ENCODE measurements at places on chromosomes 5 and 9.

GRCh38 chr9:17531642-17532254, 47.1 kb upstream of the SH3GL2 start:
- peak; percentile 57 for DNase-seq

DNA sequence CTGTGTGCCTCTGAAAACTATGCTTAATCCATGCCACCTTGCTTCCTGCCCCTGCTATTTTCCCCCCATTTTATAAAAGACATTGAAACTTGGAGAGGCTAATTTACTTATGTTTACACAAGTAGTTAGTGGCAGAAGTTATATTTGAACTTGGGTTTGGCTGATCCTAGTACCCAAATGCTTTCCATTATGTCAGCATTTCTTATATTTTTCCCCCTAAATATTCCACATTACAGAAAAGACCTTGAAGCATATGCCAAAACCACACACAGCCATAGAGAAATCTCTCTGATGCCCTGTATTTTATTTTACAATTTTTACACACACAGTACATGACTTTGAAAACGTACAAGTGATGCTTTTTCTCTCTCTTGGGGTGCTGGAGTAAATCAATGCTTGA, 11.2 kb downstream of the C1QTNF2 start:
- no peak for DNase-seq

- DNase-seq: no peak
These were observed 115.3 kb downstream of the VAV2 start for GRCh38 chr9:133876836-133877235.

GRCh38 chr9:79220666-79221065, 351.1 kb upstream of the TLE4 start:
- DNase-seq: no peak

GRCh38 chr5:34452170-34452828, 203.8 kb upstream of the RAI14 start:
- DNase-seq: peak; percentile 36

- peak; percentile 56 for DNase-seq
These were observed 52.3 kb downstream of the GGTA1 start for GRCh38 chr9:121447321-121447834.

DNA sequence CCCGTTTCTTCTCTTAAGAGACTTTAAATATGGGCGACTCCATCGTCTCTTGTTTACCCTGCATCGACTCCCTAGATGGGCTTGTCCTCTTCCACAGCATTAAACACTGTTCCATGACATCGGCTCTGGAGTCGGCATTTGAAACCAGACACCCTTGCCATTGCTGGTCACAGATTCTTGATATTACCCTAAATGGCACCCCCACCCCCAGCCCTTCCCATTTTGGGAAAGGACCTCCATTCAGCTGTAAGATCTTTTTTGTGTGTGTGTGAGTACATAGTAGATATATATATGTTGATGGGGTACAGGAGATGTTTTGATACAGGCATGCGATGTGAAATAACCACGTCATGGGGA, 51.1 kb upstream of the SH3PXD2B start:
- no peak for DNase-seq

DNA sequence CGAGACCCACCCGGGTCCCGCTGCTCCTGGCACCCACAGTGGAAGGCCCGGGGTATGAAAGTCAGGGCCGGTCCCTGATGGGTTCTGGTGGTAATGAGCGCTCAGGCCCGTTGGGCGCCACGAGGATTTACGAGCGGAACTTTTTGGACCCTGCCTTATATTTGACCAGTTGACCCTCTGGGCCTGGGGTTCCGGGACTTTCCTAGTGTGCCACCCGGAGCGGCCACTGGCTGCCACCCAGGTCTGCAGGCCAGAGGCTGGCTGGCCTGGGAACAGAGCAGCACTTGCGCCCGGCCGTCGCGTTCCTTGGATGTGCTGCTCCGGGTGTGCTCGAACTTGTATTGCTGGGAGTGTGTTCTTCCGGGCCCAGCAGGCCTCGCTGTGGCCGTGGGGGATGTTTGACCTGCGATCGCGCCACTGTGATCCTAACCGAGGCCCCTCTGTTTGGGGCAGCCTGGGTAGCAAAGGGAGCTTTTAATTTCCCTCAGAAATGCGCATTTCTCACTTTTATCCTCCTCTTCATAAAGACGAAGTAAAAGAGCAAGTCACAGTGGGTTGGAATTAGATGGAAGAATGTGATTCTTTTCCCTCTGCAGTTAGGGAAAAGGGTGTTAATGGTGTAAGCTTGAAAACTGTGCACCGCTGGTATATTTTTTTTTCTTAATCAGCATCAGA, 1.2 kb downstream of the F2RL1 start:
- DNase-seq: no peak

DNA sequence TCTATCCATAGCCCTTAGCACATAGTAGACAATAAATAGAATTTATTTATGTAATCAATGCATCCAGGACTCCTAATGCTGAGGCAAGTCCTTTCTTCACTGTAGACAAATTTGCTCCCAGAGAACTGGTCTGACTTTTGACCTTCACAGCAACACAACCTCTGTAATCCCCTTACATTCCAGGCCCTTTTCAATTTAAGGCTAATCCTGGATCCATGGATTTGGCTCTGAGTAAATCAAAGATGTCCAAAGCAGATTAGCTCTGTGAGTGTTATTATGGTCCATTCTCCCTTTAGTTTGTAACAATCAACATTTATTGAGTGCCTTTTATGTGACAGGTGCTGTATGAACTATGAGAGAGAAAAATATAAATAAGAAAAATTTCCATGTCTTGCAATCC, 27.4 kb upstream of the TMC1 start:
- no peak for DNase-seq

DNA sequence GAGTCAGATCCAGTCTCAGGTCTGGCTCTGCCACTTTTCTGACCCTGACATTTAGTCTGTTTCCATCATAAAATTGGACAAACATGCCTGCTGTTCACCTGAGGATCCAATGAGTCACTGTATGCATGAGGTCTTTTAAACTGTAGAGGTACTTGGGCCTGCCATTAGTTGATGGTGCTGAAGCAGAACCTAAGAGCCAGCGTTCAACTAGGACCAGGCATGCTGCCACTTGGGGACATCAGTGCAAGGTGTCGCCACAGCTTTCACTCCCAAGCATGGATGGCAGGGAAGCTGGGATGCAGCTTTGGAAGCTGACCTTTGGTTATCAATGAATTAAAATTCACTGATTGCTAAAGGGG, 37.1 kb downstream of the NEUROG1 start:
- no peak for DNase-seq

- no peak for DNase-seq
These were observed 83.4 kb downstream of the TEK start for GRCh38 chr9:27192291-27192960.

GRCh38 chr9:83196946-83197345, 134.0 kb upstream of the RASEF start:
- no peak for DNase-seq

GRCh38 chr5:77143998-77144836, 57.1 kb upstream of the ZBED3 start:
- DNase-seq: peak; percentile 73

DNA sequence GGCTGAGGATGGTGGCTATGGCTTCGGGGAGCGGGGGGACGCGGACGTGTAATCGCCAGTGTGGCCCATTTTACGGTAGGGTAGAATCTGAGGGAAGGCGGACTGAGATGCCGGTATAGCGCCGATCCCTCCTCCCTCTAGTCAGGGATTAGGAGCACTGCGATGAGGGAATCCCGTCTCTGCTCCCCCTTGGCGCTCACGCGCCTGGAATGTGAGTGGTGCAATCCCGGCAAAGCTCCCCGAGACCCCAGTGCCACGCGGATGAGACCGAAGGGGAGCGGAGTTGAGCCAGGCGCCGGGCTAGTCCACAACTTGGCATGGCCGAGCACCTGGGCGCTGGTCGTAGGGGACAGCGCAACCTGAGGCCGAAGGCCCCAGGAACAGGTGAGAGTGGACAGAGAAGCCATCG, 2.2 kb downstream of the NPR3 start:
- DNase-seq: no peak

- DNase-seq: no peak
These were observed 189.7 kb upstream of the TLE4 start for GRCh38 chr9:79382044-79382443.

DNA sequence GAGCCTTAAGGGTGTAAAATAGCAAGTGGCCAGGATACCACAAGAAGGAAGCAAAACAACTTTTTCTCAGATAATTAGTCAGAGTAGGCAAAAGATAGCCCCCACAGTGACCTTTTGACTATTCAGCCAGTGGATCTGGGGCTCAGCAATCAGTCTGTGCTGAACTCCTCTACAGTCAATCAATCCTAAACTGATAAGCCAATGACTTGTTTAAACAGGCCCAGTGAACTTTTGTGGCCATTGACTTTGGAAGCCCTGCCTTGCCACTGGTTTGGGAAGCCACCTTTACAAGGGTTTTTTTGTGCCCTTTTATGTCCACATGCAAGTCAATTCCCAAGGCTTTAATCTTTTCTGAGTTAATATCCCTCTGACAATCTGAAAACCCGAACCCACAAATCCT, 1565.0 kb upstream of the WWC1 start:
- no peak for DNase-seq

DNA sequence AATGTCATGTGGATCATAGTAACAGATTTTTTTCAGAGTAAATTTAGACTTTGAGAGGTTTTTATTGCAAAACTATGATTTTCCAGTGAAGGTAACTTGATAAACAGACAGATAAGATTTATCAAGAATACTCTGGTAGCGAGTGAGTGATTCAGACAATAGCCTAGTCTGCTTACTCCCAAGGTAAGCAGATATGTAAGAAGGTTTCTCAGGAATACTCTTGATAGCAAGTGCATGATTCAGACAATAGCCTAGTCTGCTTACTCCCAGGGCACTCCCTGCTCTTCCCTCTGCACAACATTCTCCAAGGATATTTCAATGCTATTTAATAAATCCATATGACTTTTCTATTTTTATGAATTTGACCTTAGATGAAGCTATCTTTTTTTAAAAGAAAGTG, 1881.5 kb downstream of the EFNA5 start:
- DNase-seq: no peak
